ENCODE measurements at places on chromosomes 16 and 17.

- DNase-seq, result no peak
Measured at GRCh38 chr17:231966-232807, 50.7 kb upstream of the DOC2B start.

- DNase-seq, result no peak
Measured at GRCh38 chr16:65727534-65728137, 605.8 kb upstream of the CDH11 start.

DNA sequence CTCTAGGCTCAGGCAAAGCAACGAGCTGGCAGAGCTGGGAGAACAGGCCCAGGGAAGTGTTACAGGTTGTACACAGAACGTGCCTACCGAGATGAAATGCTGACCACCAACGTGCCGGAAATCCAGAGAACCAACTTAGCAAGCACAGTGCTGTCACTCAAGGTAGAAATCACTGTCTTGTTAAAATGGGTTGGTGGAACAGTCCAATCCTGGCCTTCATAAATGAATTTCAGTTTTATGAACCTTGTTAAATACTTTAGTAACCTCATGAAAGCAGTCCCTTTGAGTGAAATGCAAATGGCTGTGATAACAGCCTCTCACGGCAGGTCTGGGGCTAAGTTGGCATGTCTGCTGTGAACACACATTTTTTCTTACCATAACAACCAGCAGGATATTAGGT lies 29.0 kb downstream of the ETV4 start:
- no peak for DNase-seq

DNA sequence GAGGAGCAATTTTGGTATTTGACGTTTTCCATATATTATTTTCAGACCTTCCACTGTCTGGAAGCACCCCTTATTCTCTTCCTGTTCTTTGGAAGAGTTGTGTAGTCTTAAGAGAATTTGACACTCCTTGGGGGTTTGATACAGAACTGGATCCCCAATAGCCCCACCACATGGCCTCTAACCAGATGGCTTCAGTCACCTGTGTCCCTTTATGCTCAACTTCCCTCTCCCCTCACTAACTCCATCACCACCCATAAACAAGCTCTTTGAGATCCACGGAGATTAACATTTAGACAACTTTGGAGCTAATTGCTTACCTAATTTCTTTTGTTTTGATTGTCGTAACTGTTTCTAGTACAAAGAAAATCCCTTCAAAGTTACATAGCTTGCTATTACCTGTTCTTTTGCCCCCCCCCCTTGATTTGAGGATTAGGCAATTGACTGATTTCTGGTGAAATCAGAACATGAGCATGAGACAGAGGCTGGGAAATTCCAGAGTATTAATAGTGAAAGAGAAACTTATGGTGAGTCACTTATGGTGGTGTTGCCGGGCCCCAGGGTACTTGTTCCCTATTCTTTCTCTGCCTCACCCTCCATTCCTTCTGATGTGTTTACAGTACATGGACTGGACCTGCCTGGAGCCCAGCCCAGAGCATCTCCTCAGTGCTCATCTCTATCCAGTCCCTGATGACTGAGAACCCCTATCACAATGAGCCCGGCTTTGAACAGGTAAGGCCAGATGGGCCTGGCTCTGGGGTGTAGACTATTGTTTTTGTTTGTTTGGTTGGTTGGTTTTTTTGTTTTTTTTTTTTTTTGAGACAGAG lies 7.5 kb downstream of the UBE2Z start:
- no peak for DNase-seq

GRCh38 chr17:65171752-65172151 lies 34.6 kb downstream of the RGS9 start:
- no peak for DNase-seq

DNA sequence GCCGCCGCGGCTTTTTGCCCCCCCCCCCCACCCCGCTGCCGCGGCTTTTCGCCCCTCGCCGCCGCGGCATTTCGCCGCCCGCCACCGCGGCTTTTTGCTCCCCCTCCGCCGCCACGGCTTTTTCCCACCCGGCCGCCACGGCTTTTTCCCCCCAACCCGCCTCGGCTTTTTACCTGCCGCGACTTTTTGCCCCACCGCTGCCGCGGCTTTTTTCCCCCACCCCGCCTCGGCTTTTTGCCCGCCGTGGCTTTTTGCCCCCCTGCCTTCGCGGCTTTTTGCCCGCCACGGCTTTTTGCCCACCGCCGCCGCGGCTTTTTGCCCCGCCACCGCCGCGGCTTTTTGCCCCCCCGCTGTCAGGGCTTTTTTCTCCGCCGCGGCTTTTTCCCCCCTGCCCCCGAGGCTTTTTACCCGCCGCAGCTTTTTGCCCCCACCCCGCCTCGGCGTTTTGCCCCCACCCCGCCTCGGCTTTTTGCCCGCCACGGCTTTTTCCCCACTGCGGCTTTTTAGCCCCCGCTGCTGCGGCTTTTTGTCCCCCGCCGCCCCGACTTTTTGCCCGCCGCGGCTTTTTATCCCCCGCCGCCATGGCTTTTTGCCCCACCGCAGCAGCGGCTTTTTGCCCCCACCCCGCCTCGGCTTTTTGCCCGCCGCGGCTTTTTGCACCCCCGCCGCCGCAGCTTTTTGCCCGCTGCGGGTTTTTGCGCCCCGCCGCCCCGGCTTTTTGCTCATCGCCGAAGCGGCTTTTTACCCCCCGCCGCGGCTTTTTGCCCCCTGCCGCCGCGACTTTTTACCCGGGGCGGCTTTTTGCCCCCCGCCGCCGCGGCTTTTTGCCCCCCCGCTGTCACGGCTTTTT lies 527.8 kb upstream of the WSB1 start:
- DNase-seq, result no peak

GRCh38 chr17:6064868-6065267 lies 5.3 kb upstream of the WSCD1 start:
- no peak for DNase-seq

DNA sequence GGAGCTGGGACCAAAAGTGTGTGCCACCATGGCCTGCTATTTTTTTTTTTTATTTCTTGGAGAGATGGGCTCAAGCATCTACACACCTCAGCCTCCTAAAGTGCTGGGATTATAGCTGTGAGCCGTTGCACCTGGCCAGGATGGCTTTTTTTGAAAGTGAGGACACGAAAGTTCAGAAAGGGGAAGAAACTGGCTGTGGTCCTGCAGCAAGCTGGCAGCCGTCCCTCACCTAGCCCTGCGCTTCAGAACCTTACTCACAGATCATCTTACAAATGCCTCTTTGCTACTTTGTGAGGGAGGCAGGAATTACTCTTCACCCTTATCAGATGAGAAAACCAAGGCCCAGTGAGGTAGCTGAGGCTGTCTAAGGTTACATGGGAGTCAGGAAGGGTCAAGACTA lies 4.5 kb upstream of the PPY start:
- DNase-seq, result no peak

DNA sequence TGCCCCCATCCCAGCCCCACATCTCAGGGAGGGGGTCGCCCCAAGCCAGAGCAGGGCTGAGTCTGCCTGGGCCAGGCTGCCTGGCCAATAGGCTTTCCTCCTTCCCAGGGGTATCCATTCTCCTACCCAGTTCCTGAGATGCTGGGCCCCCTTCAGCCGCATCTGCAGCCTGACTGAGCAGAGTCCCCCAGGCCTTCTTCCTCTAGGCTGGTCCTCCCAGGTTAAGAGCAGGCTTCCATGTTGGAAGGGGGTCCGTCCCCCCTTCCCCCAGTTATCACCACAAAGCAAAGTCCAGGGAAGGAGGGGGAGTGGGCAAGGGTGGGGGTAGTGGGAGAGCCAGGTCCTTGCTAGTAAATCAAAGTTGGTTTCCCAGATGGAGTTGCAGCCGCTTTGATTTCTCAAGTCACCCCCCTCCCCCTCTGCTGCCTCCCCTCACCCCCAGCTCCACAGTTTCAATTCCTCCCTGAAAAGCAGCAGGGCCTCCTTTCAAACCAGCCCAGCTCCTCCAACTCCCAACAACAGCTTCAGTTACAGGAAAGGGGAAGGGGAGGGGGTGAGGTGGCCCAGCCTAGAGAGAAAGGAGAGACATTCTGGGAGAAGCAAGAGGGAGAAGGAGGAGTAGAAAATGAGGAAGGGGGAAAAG lies 9.5 kb upstream of the FZD2 start:
- peak; percentile 78 for DNase-seq
